ENCODE measurements at places on chromosomes 5 and 9. TPM values are rescaled to one million over a fixed set of nuclear protein-coding genes. Genes with fewer than 3 reads are reported as not detected.

FCN2 gene
- not detected for total RNA-seq

ISCA1 gene
- 33.9 TPM for total RNA-seq

SHOC1 gene
- not detected for total RNA-seq

SVEP1 gene
- total RNA-seq, result 2.8 TPM

DNA sequence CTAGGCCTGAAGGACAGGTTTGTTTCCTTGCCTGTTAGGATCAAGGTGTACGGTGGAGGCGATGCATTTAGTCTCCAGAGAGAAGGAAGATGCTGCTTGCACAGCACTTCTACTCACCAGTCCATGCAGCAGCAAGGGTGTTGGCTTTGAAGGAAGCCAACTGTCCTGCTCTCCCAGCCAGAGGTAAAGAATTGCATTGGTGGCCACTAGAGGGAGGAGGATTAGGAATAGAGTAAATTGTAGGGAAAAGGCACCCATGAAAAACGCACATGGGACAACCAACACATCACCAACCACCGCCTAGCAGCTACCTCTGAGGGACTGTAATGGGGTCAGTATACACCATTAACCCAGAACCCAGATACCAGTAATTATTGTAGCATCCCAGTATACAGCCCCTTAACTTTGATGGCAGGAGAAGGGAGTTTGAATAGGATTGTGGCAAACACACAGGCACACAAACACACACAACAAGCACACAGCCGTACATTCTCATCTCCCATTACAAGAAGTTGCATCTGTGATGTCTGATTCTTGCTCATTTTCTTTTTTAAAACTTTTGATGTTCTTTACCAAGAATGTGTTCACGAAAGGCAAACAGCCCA, 267.7 kb downstream of the ADAMTS6 start:
- H3K4me3 ChIP-seq, result no peak overlapping the region
- no peak for DNase-seq
- no peaks in the 10 kb centered on the region for H3K27me3 ChIP-seq
- H3K27ac ChIP-seq, result no peak overlapping the region
- H3K4me1 ChIP-seq, result peaks cover 7% of the 10 kb centered on the region

- H3K27ac ChIP-seq, result no peak overlapping the region
- H3K27me3 ChIP-seq, result peaks cover 56% of the 10 kb centered on the region
- peak overlapping the region; percentile 78 for H3K4me3 ChIP-seq
Observed at GRCh38 chr9:8856396-8857067, 1057.0 kb upstream of the DMAC1 start.

DNA sequence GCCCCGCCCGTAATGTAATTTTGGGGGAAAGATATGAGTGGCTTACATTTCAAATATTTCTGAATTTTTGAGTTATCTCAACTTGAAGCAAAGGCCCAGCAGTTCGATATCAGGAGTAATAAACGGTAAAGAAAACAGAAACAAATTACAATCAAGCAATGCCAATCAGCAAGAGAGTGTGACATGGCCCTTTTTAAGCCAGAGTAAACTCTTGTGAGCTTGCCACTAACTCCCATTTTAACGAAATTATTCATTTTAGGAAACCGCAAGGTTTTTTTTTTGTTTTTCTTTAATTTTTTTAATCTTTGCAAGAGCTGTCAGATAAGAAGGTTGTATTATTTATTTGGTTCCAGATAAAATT, 17.6 kb upstream of the CDK7 start:
- no peak for DNase-seq
- H3K27me3 ChIP-seq, result no peaks in the 10 kb centered on the region
- H3K27ac ChIP-seq, result no peak overlapping the region

- no peak overlapping the region for H3K4me3 ChIP-seq
- no peaks in the 10 kb centered on the region for H3K27me3 ChIP-seq
- H3K4me1 ChIP-seq, result no peaks in the 10 kb centered on the region
Observed at GRCh38 chr9:22700171-22700570, 253.5 kb downstream of the DMRTA1 start.

GRCh38 chr5:9832921-9833320, 202.8 kb upstream of the TAS2R1 start:
- no peak overlapping the region for H3K4me3 ChIP-seq
- H3K36me3 ChIP-seq, result no peaks in the 10 kb centered on the region
- no peaks in the 10 kb centered on the region for H3K27me3 ChIP-seq
- no peak overlapping the region for H3K27ac ChIP-seq
- no peak for DNase-seq

DNA sequence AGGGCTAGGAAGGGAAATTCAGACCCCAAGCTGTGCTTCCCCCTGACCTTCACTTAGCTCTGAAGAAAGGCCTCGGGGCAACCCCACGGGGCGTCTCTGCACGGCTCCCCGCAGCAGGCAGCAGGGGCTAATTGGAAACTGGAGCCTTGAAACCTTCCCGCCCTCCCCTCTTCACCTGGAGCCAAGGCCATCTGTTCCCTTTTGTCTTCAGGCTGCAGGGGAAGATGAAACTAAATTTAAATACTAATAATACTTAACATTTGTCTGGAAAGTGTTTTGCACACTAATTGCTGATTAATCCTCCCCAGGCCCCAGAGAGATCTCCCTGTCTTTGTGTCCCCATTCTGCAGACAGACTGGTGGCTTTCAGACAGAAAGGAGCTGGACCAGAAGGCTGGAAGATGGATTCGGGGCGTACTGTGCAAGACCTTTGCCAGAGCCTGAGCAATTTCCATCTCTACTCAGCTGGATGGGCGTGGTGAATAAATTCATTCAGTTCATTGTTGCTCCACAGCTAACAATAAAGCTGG, 34.1 kb upstream of the CPLX2 start:
- no peak for DNase-seq
- H3K4me3 ChIP-seq, result no peak overlapping the region
- H3K27ac ChIP-seq, result no peak overlapping the region
- no peaks in the 10 kb centered on the region for H3K36me3 ChIP-seq

DNA sequence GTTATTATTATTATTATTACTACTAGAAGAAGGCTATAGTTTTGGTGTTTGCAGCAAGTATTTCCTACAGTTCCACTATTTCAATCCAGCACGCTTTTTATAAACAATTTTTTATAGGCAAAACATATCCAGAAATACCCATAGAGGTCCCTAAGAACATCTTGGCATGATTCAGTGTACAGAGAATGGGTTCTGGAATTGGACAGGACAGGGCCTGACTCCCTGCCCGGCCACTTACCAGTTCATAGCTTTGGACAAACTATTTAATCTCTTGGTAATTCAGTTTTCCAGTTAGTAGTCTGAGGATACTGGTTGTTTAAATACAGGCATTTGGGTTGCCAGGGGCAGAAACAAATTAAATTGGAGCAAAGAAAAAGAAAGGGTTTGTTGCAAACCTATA, 91.2 kb downstream of the PGM5 start:
- no peak overlapping the region for H3K27ac ChIP-seq
- no peak for DNase-seq
- H3K4me3 ChIP-seq, result no peak overlapping the region
- no peaks in the 10 kb centered on the region for H3K4me1 ChIP-seq
- no peaks in the 10 kb centered on the region for H3K27me3 ChIP-seq

- no peak overlapping the region for H3K4me3 ChIP-seq
- H3K36me3 ChIP-seq, result no peaks in the 10 kb centered on the region
- H3K27me3 ChIP-seq, result no peaks in the 10 kb centered on the region
- no peak overlapping the region for H3K27ac ChIP-seq
- peaks cover 17% of the 10 kb centered on the region for H3K4me1 ChIP-seq
Observed at GRCh38 chr9:110013064-110013463, 194.9 kb downstream of the C9orf152 start.

GRCh38 chr9:72691671-72692070, 170.3 kb downstream of the TMC1 start:
- H3K27me3 ChIP-seq, result peaks cover 29% of the 10 kb centered on the region
- no peaks in the 10 kb centered on the region for H3K36me3 ChIP-seq
- no peak overlapping the region for H3K27ac ChIP-seq
- no peak for DNase-seq

DNA sequence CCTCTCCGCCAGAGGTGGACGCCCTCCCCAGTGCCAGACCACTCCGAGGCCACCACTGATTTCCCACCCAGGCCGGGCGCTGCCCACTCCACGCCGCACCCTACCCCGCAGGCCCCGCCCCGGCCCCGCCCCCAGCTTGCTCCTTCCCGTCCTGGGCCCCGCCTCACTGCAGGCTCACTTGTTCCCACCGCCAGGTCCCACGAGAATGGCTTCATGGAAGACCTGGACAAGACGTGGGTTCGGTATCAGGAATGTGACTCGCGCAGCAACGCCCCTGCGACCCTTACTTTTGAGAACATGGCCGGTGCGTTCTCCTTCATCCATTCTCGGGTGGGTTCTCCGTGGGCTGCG, 6.5 kb downstream of the LRRC26 start:
- no peak overlapping the region for H3K4me3 ChIP-seq
- no peaks in the 10 kb centered on the region for H3K36me3 ChIP-seq

- DNase-seq, result no peak
- no peaks in the 10 kb centered on the region for H3K4me1 ChIP-seq
- H3K27ac ChIP-seq, result no peak overlapping the region
- H3K27me3 ChIP-seq, result peaks cover 39% of the 10 kb centered on the region
Observed at GRCh38 chr5:96509316-96509715, 76.3 kb upstream of the PCSK1 start.
